ENCODE measurements at places on chromosomes 3 and 15.

DNA sequence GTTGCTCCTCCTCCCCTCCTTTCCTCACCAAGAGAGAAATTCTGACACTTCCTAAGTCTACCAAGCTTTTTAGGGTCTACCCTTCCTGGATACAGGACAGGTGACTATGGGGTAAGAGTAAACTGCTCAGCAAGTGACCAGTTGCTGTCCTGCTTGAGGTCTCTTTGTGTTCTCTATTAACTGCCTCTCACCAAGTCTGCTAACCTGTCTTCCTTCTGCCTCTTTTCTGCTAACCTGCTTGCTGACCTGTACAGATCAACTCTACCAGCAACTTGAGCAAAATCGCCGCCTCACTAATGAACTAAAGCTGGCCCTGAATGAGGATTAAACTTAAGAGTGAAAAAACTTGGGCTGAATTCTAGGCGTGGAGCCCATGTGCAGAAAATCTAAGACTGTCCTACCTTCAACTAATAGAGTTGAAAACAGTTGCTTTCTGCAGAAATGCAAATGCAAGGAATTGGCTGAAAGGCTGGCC is 27.1 kb downstream of the TPM1 start:
- DNase-seq = no peak

- no peak for DNase-seq
These were observed 11.5 kb downstream of the KBTBD13 start for GRCh38 chr15:65087873-65088642.

DNA sequence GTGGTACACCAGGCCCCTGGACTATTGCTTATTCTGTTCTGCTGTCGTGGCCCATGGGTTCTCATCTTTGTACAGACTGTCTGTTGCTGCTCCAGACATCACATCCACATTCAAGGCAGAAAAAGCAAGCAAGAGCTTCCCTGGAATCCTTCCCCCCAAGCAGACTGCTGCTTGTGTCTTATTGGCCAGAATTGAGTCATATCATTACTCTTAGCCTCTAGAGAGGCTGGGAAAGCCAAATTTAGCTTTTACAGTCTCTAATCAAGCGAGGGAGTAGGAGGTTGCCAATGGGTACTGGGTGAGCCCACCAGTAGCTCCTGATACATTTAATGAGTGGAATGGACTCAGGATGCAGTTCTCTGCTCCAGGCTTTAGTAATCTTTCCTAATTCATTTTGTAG is 39.4 kb downstream of the RAB6B start:
- DNase-seq = no peak

DNA sequence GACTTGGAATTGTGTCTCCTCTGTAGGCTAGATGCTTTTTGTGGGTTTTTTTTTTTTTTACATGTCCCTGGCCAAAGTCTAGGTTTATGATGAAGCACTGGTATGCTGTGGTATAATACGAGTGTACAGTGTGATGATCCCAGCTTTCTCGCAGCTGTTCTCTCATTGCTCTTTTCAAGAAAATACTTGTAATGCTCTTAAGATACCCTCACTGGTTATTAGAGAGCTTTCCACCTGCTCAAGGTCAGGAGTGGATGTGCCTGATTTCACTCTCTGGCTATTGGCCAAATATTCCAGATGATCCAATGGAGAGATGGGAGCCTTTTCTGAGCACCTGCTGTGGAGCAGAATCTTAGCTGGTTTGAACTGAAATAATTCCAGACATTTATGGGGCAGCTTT is 215.1 kb downstream of the MYRIP start:
- DNase-seq = no peak

GRCh38 chr3:116614795-116615362 is 94.7 kb upstream of the TUSC7 start:
- DNase-seq = peak; percentile 48

GRCh38 chr3:148459931-148460513 is 237.7 kb upstream of the AGTR1 start:
- DNase-seq = peak; percentile 14

GRCh38 chr3:160224811-160225175 is 429 bp upstream of the C3orf80 start:
- peak; percentile 21 for DNase-seq

DNA sequence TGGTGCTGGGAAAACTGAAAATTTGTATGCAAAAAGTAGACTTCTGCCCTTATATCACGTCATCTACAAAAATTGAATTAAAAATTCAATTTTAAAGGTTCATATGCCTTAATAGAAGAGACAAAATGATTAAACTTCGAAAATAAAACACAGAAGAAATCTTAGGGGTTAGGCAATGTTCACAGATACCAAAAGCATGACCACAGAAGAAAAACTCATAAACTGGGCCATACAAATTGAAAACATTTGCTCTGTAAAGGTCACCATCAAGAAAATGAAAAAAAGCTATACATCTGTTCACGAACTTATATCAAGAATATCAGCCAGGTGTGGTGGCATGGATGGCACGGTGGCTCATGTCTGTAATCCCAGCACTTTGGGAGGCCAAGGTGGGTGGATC is 245.1 kb downstream of the PCCB start:
- DNase-seq = no peak

DNA sequence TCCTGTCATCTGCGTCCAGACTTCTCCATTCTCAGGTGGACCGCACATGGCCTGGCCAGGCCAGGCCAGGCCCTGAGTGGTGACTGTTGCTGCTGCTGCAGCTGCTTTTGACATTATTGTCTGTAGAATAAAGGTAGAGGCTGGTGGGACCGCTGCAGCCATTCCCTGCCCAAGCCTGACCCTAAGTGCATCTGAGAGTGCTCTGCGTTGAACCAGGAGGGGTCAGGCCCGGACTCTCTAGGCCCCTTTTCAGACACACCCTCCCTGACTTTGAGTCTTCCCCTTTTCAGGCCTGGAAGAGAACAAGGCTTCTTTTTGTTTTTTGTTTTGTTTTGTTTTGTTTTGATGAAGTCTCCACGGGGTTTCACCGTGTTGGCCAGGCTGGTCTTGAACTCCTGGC is 54.6 kb upstream of the FLNB start:
- no peak for DNase-seq

GRCh38 chr15:70854666-70854976 is 664 bp upstream of the LARP6 start:
- DNase-seq = peak; percentile 36

- DNase-seq = no peak
These were observed 34.7 kb downstream of the ZNF445 start for GRCh38 chr3:44442596-44443309.

DNA sequence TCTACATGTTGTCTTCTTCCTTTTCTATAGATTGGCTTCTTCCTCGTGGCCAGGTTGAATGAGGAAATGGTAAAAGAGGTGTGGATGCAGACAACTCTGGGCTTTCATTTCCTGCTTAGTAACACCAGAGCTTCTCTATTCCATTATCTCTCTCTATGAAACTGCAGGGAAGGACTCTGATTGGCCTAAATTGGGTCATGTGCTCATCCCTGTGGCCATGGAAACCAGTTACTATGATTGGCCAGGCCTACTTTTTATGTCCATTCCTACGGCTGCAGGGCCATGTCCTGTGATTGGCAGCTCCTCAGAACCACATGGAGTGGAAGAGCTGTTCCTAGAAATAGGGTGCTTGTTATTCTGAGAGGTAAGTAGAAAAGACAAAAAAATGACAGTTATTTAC is 486.9 kb upstream of the ADAMTS9 start:
- peak; percentile 1 for DNase-seq

DNA sequence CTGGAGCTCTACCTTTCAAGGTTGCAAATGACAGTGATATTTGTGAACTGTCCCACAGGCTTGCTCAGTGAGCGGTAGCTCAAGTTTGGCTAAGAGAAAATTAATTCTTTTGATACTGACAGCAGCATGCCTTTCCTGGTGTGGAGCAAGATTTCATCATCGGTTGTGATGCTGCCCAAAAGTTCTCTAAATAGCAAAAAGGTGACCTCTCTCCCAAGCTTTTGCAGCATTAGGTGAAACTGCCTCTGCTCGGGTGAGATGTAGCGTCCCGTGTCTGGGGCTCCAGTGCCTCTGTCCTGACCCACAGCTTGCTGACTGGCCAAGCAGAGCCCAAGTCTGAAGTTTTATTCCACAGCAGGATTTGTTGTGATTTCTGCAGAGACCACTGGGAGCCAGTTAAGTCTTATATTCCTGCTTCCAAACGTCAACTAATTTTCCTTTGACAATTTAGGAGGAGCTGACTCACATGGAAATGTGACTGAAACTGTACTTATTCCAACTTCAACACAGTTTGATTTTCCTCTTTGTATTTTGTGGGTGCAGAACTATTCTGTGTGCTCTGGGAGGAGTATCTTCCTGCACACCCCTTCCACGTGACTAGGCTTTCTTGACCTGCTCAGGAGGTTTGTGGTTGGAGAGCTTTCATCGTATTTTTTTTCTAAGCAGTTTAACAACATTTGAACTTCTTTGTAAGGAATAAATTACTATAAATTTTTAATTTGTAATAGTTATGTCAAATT is 5.9 kb downstream of the SYNM start:
- no peak for DNase-seq

DNA sequence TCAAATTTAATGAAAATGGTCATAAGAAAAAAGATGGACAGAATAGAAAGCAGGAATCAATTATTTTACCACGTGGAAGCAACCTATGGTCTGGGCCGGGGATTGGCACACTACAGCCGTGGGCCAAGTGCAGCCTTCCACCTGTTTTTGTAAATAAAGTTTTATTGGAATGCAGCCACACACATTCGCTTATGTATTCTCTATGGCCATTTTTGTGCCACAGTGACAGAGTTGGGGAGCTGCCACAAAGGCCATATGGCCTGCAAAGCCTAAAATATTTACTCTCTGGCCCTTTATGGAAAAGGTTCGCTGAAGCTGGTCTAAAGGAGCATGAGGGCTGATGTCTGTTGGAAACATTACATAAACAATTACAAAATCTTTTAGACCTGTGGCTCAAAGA is 144.8 kb downstream of the TMCO5A start:
- DNase-seq = no peak

- no peak for DNase-seq
These were observed 126.7 kb downstream of the SERPINI1 start for GRCh38 chr3:167862104-167862730.

GRCh38 chr3:46612324-46612723 is at the start of gene FAM240A:
Gene FAM240A, plus strand, starts transcription at chr3:46612525. Its CDS starts 159 bp downstream, at chr3:46612684.
- no peak for DNase-seq

- DNase-seq = no peak
These were observed 39.3 kb upstream of the GATA2 start for GRCh38 chr3:128532012-128532983.

Measured in DMS53 (cell line).